GM12864 (cell line): ENCODE measurements at places on chromosomes 12 and 14.
A peak's percentile ranks its signal among the peaks of the same experiment; 100 is the strongest.

DNA sequence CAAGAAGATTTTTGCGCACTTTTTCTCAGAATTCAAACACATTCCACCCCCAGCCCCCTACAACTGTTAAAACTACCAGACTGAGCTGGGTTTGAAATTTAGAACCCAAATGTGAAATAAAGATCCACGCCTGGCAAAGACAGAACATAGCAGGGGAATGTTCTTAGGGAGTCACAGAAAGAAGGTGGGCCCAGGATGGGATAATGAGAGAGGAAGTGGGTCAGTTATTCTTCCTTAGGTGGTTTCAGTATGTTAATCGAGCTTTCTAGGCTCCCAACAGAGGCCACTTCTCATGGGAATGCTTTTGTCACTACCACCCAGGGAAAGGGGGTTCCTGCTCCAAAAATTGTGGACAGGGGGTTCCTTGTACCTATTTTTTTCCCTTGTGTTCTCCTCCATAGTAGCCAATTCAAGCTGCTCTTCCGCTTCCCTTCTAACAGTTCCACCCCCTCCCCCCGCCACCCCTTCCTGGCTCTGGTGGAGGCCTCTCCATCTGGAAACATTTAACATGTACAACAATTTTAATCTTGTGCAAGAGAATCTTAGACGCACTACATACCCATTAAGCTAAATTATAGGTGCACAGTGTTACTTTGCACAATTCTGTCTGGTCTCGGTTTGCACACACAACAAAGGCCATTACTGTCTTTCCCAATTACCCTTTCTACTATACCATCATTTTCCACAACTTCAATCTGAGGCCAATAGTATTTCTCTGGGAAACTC, 218.1 kb downstream of the MON2 start:
- no peak for DNase-seq

GRCh38 chr12:94260717-94261116, 112.3 kb downstream of the PLXNC1 start:
- DNase-seq: no peak

DNA sequence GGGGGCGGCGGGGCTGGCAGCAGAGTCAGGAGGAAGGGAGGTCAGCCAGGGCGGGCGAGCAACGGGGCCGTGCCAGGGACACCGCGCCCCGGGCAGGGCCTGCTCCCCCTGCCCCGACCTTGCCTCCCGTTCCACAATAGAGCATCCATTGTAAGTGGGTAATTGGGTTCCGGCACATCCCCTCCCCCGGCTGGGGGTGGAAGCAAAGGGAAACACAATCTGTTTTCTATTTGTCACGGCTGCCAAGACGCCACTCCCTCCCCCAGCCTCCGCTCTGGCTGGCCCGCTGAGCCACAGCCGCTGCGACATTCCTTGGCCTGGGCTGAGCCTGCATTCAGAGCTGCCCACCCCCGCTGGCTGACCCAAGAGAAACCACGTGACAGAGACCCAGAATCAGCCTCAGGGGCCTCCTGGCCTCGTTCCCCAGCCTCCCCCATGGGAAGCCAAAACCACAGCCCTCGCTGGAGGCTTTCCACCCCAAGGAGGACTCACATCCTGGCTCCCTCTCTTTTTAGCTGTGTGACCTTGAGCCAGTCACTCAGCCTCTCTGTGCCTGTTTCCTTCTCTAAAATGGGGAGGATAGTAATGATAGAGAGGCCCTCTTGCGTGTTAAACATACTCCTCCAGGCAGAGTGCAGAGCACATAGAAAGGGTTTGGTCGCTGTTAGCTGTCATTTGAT, 117.6 kb downstream of the SCARB1 start:
- DNase-seq: no peak

GRCh38 chr14:21109377-21110138, 8.7 kb downstream of the TMEM253 start:
- no peak for DNase-seq

- DNase-seq: peak; percentile 38
These were observed 30.9 kb upstream of the TUBA1C start for GRCh38 chr12:49233842-49234526.

- DNase-seq: no peak
These were observed 32.0 kb downstream of the MYL2 start for GRCh38 chr12:110888256-110888991.

- no peak for DNase-seq
These were observed 51.9 kb downstream of the SH2B3 start for GRCh38 chr12:111457577-111457976.

DNA sequence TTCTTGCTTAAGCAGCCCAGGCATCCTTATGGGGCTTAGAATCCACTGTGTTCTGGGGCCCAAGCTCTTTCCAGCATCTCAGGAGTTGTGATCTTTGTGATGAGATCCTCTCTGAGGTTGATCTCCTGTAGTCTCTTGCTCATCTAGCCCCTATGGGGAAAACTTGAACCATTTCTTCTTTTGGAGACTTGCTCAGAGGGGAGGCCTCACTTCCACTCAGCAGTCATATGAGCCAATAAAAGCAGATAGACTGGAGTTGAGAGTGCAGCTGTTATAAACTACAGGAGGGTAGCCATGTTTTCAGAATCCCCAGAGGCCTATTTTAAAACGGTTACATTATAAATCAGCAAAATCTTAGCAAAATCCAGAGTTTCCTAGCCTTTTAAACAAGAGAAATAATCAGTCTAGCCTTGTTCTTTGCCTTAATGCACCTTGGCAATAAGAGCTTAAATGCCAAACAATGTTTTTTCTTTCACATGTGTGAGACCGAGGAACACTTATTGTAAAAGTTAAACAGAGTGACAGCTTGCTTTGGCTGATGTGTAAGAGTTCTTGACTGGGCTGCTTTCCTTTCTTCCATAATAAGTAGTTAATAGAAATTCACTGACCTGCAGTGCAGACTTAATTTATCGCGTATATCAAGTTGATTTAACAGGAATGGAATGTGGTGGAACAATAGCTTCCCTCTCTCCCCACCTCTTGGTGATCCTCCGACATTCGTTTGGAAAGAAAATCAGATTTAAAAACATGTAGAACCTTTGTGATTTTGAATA, 168.3 kb downstream of the NEDD1 start:
- no peak for DNase-seq

GRCh38 chr12:54384591-54385041, at the start of gene ZNF385A:
TSS of gene ZNF385A (minus strand) at chr12:54384733. CDS start at chr12:54384514, 219 bp downstream.
- no peak for DNase-seq

- no peak for DNase-seq
These were observed 20.5 kb upstream of the TESC start for GRCh38 chr12:117119592-117120198.
